ENCODE measurements at places on chromosomes 3 and 15. TPM values are rescaled to one million over a fixed set of nuclear protein-coding genes. Genes with fewer than 3 reads are reported as not detected.

Gene ITGA11
- 12.8 TPM for total RNA-seq

- H3K4me1 ChIP-seq: peaks cover 37% of the 10 kb centered on the region
- H3K36me3 ChIP-seq: no peaks in the 10 kb centered on the region
- no peak for DNase-seq
- H3K27me3 ChIP-seq: no peaks in the 10 kb centered on the region
- peak overlapping the region; percentile 97 for H3K27ac ChIP-seq
- H3K4me3 ChIP-seq: peak overlapping the region; percentile 91
Observed at GRCh38 chr15:58748040-58748851, 1.3 kb downstream of the ADAM10 start.

GRCh38 chr3:63056932-63057331 is 181.7 kb upstream of the CADPS start:
- no peaks in the 10 kb centered on the region for H3K27me3 ChIP-seq
- no peaks in the 10 kb centered on the region for H3K4me1 ChIP-seq
- H3K36me3 ChIP-seq: no peaks in the 10 kb centered on the region
- H3K27ac ChIP-seq: no peak overlapping the region
- DNase-seq: no peak

GRCh38 chr3:67198374-67198773 is 200.3 kb downstream of the KBTBD8 start:
- no peak for DNase-seq
- H3K4me1 ChIP-seq: no peaks in the 10 kb centered on the region
- H3K4me3 ChIP-seq: no peak overlapping the region
- no peaks in the 10 kb centered on the region for H3K27me3 ChIP-seq
- no peak overlapping the region for H3K27ac ChIP-seq

DNA sequence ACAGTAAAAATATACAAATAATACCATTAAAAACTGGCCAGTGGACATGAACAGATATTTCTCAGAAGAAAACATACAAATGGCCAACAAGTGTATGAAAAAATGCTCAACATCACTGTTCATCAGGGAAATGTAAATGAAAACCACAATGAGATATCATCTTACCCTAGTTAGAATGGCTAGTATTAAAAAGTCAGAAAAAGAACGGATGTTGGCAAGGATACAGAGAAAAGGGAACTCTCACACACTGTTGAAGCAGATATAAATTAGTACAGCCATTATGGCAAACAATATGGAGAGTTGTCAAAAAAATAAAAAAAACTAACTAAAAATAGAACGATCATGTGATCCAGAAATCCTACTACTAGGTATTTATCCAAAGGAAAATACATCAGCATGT is 222.7 kb upstream of the NAALADL2 start:
- no peak overlapping the region for H3K27ac ChIP-seq
- no peak for DNase-seq
- no peaks in the 10 kb centered on the region for H3K4me1 ChIP-seq
- H3K36me3 ChIP-seq: no peaks in the 10 kb centered on the region

Gene RBP2
- not detected for total RNA-seq

- H3K27me3 ChIP-seq: no peaks in the 10 kb centered on the region
- peaks cover 23% of the 10 kb centered on the region for H3K4me1 ChIP-seq
- H3K4me3 ChIP-seq: no peak overlapping the region
- peaks cover 62% of the 10 kb centered on the region for H3K36me3 ChIP-seq
Observed at GRCh38 chr15:41900526-41901380, 6.9 kb upstream of the SPTBN5 start.

DNA sequence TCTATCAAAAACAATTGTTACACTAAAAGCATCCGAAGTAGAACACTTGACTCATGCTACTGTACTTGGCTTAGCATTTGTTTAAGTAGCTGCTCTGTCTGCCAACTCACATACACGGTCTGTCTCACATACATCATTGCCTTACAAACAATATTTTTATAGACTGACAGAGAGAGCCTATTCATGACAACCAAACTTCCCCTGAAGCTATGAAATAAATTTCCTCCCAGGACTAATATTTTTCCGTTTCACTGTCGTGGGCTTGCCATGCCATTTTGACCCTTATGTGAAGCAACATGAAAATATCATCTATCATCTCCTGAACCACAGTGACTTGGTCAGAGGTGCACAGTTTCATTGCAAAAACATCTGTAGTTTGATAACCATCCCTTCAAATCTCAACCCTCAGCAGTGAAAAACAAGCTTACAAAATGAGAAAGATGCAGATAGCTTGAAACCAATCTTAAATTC is 66.5 kb upstream of the PYGO1 start:
- H3K4me1 ChIP-seq: no peaks in the 10 kb centered on the region
- H3K4me3 ChIP-seq: no peak overlapping the region
- no peaks in the 10 kb centered on the region for H3K36me3 ChIP-seq
- H3K27ac ChIP-seq: no peak overlapping the region
- no peaks in the 10 kb centered on the region for H3K27me3 ChIP-seq

DNA sequence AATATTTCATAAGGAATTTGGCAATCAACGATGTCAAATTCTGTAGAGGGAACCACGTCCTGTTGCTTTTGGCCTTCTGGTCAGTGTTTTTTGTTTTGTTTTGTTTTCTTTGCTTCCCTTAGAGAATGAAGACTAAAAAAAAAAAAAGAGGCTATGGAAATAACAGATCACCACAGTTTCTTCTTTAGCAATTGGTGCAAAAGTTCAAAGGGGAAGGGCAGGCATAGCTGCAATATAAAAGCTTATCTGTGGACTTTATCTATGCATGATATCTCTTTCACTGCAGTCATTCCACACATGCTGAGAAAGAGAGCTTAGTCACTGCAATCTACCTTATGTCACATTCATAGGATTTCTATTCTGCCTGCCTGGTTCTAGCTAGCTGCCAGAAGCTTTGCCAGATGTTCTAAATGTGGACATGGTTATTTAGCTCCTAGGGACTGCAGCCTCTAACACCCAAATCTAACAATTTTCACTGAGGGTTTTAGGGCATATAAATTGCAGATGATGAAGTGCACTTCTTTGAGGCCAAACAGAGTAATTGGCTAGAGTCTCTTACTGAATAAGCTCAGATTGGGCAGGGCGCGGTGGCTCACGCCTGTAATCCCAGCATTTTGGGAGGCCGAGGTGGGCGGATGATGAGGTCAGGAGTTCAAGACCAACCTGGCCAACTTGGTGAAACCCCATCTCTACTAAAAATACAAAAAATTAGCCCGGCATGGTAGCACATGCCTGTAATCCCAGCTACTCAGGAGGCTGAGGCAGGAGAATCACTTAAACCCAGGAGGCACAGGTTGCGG is 637.2 kb downstream of the NTRK3 start:
- DNase-seq: no peak
- no peaks in the 10 kb centered on the region for H3K27me3 ChIP-seq
- no peaks in the 10 kb centered on the region for H3K36me3 ChIP-seq
- H3K4me1 ChIP-seq: peaks cover 18% of the 10 kb centered on the region
- no peak overlapping the region for H3K4me3 ChIP-seq
- H3K27ac ChIP-seq: no peak overlapping the region

GRCh38 chr3:124283652-124284023 is 291.7 kb upstream of the ROPN1 start:
- peak overlapping the region; percentile 52 for H3K27ac ChIP-seq
- no peaks in the 10 kb centered on the region for H3K36me3 ChIP-seq
- peaks cover 8% of the 10 kb centered on the region for H3K4me1 ChIP-seq
- no peak overlapping the region for H3K4me3 ChIP-seq
- DNase-seq: no peak

Gene AMOTL2
- total RNA-seq: 26.0 TPM

DNA sequence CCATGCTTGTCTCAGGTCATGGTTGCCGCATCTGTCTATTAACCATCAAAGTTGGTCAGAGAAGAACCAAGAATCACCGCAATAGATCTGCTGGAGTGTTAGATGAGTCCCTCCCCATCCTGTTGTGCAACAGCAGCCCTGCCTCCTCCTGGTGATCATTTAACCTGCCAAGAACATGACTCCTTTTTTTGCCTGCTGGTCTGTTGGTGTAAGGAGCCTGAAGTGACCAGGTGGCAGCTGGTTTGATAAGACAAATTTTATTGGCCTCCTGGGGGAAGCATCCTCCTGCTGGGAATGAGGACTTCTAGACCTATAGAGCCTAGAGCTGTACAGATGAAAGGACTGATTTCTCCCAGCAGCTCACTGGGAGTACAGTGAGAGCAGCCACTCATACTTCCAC is 43.5 kb upstream of the RAF1 start:
- no peaks in the 10 kb centered on the region for H3K27me3 ChIP-seq
- no peaks in the 10 kb centered on the region for H3K36me3 ChIP-seq
- H3K4me3 ChIP-seq: no peak overlapping the region
- H3K27ac ChIP-seq: no peak overlapping the region
- H3K4me1 ChIP-seq: no peaks in the 10 kb centered on the region

DNA sequence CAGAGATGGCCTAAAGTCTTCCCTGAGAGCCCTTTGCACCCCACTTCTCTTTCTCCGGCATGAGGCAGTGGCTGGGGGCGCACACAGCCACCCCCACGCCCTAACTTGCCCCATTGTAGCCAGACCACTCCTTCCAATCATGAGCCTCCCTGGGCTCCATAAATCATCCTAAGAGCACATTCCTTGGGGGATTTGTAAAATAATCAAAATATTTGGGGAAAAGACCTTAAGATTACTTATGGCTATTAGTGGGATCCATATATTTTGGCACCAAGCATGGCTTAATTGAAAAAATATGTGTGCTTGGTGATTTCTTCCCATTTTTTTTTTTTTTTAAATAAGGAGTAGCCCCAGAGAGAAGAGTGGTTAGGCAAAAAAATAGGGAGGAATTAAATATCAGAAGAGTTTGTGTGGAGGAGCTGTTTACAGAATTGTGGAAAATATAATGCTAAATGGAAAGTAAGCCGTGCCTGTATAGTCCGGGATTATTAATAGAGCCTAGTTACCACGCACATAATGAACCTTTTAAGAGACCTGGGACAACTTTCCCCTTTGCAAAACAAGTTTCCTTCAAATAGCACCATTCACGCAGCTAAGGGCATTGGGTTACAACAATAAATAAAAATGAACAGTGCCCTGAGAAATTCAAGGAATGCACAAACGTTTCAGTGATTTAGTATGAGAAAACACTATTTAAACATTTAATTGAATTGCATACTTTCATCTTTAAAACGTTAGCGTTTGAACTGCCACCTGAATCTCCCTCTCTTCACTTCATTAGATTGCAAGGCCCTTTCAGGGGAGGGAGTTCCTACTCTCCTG is 46.1 kb downstream of the SMAD6 start:
- H3K27ac ChIP-seq: peak overlapping the region; percentile 11
- DNase-seq: no peak

Gene TRPM1
- not detected for total RNA-seq

Gene AVEN
- 21.0 TPM for total RNA-seq

Gene GABRA5
- total RNA-seq: not detected

GRCh38 chr15:70197318-70197944 is 99.7 kb upstream of the TLE3 start:
- H3K27ac ChIP-seq: no peak overlapping the region
- H3K4me3 ChIP-seq: no peak overlapping the region
- DNase-seq: no peak

Gene CCDC9B
- total RNA-seq: 113 TPM

Gene BOC
- total RNA-seq: 6.0 TPM

GRCh38 chr3:172286548-172287148 is 161.6 kb downstream of the GHSR start:
- no peak overlapping the region for H3K4me3 ChIP-seq
- H3K4me1 ChIP-seq: peaks cover 45% of the 10 kb centered on the region
- H3K36me3 ChIP-seq: peaks cover 19% of the 10 kb centered on the region

Gene TTLL13
- not detected for total RNA-seq

- H3K27ac ChIP-seq: no peak overlapping the region
- no peaks in the 10 kb centered on the region for H3K27me3 ChIP-seq
- H3K4me3 ChIP-seq: no peak overlapping the region
- DNase-seq: no peak
- no peaks in the 10 kb centered on the region for H3K36me3 ChIP-seq
Observed at GRCh38 chr3:117871934-117872333, 1162.4 kb downstream of the TUSC7 start.

GRCh38 chr3:141405591-141405990 is 37.3 kb downstream of the ZBTB38 start:
- no peak for DNase-seq
- peak overlapping the region; percentile 98 for H3K27ac ChIP-seq
- no peaks in the 10 kb centered on the region for H3K36me3 ChIP-seq
- H3K4me3 ChIP-seq: no peak overlapping the region

- no peaks in the 10 kb centered on the region for H3K27me3 ChIP-seq
- H3K4me1 ChIP-seq: no peaks in the 10 kb centered on the region
- peak; percentile 68 for DNase-seq
- H3K4me3 ChIP-seq: no peak overlapping the region
Observed at GRCh38 chr15:49438962-49439631, 16.1 kb downstream of the FGF7 start.

DNA sequence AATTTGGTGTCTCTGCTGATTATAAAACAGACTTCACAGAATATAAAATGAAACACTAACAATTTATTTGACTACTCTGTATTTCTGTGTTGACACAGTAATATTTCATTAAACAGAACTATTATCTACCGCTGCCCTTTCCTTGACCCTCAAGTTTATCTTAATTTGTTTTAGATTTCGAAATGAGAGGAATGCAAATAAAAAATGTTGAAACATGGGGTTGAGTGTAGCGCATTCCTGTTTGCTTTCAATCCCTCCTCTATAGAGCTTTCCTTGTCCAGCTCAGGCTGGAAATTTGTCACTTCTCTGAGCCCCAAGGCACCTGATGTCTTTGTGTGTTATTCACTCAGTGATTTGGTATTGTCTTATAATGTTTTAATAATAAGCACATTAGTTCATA is 550.2 kb downstream of the ZBBX start:
- no peak overlapping the region for H3K4me3 ChIP-seq
- no peaks in the 10 kb centered on the region for H3K4me1 ChIP-seq
- no peak for DNase-seq
- H3K27me3 ChIP-seq: no peaks in the 10 kb centered on the region
- H3K27ac ChIP-seq: no peak overlapping the region

Gene PLCH1
- 0.14 TPM for total RNA-seq

DNA sequence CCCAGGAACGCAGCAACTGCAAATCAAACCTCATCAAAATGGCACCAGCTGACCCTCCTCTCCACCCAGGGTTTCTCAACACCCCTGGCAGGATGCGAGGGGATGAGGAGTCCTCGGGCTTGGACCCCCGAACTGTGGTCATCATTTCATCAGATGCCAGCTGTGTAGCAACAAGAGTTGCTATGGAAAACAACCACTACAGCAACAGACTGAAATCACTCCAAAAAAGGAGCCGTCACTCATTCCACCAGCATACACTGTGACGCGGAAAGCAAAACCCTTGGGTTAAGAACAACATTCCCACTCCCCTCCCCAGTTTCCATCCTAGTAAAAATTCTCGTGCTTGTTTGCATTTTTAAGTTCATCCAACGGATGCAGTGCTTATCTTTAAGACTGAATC is 40.1 kb downstream of the VGLL4 start:
- peak overlapping the region; percentile 81 for H3K27ac ChIP-seq
- H3K4me1 ChIP-seq: peaks cover 27% of the 10 kb centered on the region
- H3K36me3 ChIP-seq: peaks cover 22% of the 10 kb centered on the region
- no peak overlapping the region for H3K4me3 ChIP-seq
- DNase-seq: peak; percentile 63

GRCh38 chr15:75023181-75023871 is at the start of gene PPCDC:
Gene PPCDC (plus strand): TSS chr15:75023590. CDS start chr15:75028319, 4,729 bp downstream.
- DNase-seq: peak; percentile 98
- H3K27ac ChIP-seq: peak within 1 kb of the TSS; percentile 39
- no peaks in the 10 kb centered on the region for H3K27me3 ChIP-seq
- no peaks in the 10 kb centered on the region for H3K36me3 ChIP-seq
